ENCODE measurements at places on chromosomes 16 and 17. TPM values are rescaled to one million over a fixed set of nuclear protein-coding genes. Genes with fewer than 3 reads are reported as not detected.

The PIRT gene
- total RNA-seq, result not detected

The PIMREG gene
- 47.7 TPM for total RNA-seq

The CBX2 gene
- total RNA-seq, result 19.2 TPM

The ITGB3 gene
- 3.5 TPM for total RNA-seq

The C1QTNF8 gene
- not detected for total RNA-seq

The FOXK2 gene
- total RNA-seq, result 48.5 TPM

The PRSS27 gene
- total RNA-seq, result 1.8 TPM

All from A549 treated with RU486 at 1 μM for 4 hours (cell line).